SJSA1 (cell line): ENCODE measurements at places on chromosomes 12 and 14. TPM values are rescaled to one million over a fixed set of nuclear protein-coding genes. Genes with fewer than 3 reads are reported as not detected.

DNA sequence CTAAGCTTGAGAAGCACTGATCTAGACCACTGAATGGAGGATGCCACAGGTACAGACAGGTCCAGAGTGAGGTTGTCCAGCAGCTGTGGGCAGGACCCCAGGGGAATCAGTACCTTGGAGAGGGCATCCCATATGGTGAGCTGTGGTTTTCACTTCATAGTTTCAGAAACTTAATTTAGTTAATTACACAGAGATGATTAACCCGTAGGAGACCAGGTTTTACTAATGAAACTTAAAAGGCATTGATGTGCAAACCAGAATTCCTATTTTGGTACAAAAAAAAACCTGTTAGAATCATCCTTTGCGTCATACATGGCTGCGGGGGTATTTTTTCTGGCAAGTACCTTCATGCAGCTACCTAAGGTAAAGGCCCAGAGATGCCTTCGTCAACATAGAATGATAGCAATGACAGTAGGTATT lies 159.3 kb downstream of the DACT1 start:
- no peak for DNase-seq
- no peaks in the 10 kb centered on the region for H3K36me3 ChIP-seq
- H3K27me3 ChIP-seq, result peaks cover 12% of the 10 kb centered on the region
- H3K4me3 ChIP-seq, result no peak overlapping the region
- H3K27ac ChIP-seq, result no peak overlapping the region

- peak; percentile 54 for DNase-seq
- peak overlapping the region; percentile 27 for H3K27ac ChIP-seq
- peaks cover 90% of the 10 kb centered on the region for H3K4me1 ChIP-seq
- H3K36me3 ChIP-seq, result peaks cover 63% of the 10 kb centered on the region
- no peaks in the 10 kb centered on the region for H3K27me3 ChIP-seq
These were observed 3.7 kb downstream of the IFFO1 start for GRCh38 chr12:6552140-6552551.

- no peak overlapping the region for H3K27ac ChIP-seq
- H3K4me1 ChIP-seq, result peaks cover 5% of the 10 kb centered on the region; the same call in 1 of the 2 replicates
These were observed 5.6 kb downstream of the OR10P1 start for GRCh38 chr12:55642267-55642666.

- no peak overlapping the region for H3K27ac ChIP-seq
- H3K27me3 ChIP-seq, result no peaks in the 10 kb centered on the region
- DNase-seq, result no peak
- H3K4me1 ChIP-seq, result peaks cover 17% of the 10 kb centered on the region
- no peaks in the 10 kb centered on the region for H3K36me3 ChIP-seq
These were observed 51.7 kb downstream of the TMEM30B start for GRCh38 chr14:61229475-61229888.

GRCh38 chr14:60249321-60250256 lies 568 bp downstream of the PPM1A start:
- peak; percentile 64 for DNase-seq
- peak overlapping the region; percentile 81 for H3K4me3 ChIP-seq
- peak overlapping the region; percentile 69 for H3K27ac ChIP-seq
- no peaks in the 10 kb centered on the region for H3K36me3 ChIP-seq

DNA sequence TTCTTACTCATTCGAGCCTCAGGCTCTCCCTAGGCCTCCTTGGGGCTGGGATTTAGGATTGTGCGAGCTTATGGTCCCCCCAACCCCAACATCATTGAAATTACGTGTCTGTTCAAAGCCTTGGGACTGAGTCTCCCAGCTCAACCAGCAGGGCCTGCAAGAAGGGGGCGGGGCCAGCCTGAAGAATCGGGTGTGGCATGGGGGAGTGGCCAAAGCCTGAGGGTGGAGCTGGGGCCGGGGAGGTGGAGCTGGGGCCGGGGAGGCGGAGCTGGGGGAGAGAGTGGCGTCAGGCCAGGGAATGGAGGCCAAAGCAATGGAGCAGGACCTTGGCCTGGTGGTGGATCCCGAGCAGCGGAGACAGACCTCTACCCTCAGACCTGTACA lies 24.3 kb upstream of the HSPB8 start:
- no peaks in the 10 kb centered on the region for H3K36me3 ChIP-seq
- no peak for DNase-seq
- H3K27ac ChIP-seq, result no peak overlapping the region
- H3K4me1 ChIP-seq, result no peaks in the 10 kb centered on the region
- H3K27me3 ChIP-seq, result no peaks in the 10 kb centered on the region
- no peak overlapping the region for H3K4me3 ChIP-seq

- H3K36me3 ChIP-seq, result peaks cover 65% of the 10 kb centered on the region
- H3K27me3 ChIP-seq, result no peaks in the 10 kb centered on the region
- H3K27ac ChIP-seq, result no peak overlapping the region
- no peak for DNase-seq
These were observed 66.3 kb downstream of the CLIP1 start for GRCh38 chr12:122356192-122356635.

DNA sequence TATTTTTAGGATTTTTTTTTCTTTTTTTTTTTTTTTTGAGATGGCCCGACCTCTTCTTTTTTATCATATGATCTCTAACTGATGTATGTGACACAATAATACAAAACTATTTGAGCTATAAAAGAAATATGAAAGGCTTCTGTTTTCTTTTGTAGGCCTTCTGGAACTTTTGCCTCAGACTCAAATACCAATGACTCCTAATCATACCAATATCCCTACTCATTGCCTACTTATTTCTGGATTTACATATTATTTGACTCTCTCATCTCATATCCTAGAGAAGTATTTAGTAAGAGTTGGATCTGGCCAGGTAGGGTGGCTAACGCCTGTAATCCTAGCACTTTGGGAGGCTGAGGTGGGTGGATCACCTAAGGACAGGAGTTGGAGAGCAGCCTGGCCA lies 12.7 kb upstream of the WDR89 start:
- H3K4me3 ChIP-seq, result no peak overlapping the region
- H3K36me3 ChIP-seq, result no peaks in the 10 kb centered on the region
- H3K27ac ChIP-seq, result no peak overlapping the region
- H3K27me3 ChIP-seq, result no peaks in the 10 kb centered on the region
- peaks cover 1% of the 10 kb centered on the region for H3K4me1 ChIP-seq
- DNase-seq, result no peak

HHIPL1 gene
- total RNA-seq, result 0.42 TPM in 1 of 2 replicates, not detected in the other

- H3K36me3 ChIP-seq, result no peaks in the 10 kb centered on the region
- H3K27ac ChIP-seq, result no peak overlapping the region
- H3K4me3 ChIP-seq, result no peak overlapping the region
- H3K27me3 ChIP-seq, result no peaks in the 10 kb centered on the region
- H3K4me1 ChIP-seq, result no peaks in the 10 kb centered on the region
These were observed 196.5 kb upstream of the PZP start for GRCh38 chr12:9404469-9405260.

DNA sequence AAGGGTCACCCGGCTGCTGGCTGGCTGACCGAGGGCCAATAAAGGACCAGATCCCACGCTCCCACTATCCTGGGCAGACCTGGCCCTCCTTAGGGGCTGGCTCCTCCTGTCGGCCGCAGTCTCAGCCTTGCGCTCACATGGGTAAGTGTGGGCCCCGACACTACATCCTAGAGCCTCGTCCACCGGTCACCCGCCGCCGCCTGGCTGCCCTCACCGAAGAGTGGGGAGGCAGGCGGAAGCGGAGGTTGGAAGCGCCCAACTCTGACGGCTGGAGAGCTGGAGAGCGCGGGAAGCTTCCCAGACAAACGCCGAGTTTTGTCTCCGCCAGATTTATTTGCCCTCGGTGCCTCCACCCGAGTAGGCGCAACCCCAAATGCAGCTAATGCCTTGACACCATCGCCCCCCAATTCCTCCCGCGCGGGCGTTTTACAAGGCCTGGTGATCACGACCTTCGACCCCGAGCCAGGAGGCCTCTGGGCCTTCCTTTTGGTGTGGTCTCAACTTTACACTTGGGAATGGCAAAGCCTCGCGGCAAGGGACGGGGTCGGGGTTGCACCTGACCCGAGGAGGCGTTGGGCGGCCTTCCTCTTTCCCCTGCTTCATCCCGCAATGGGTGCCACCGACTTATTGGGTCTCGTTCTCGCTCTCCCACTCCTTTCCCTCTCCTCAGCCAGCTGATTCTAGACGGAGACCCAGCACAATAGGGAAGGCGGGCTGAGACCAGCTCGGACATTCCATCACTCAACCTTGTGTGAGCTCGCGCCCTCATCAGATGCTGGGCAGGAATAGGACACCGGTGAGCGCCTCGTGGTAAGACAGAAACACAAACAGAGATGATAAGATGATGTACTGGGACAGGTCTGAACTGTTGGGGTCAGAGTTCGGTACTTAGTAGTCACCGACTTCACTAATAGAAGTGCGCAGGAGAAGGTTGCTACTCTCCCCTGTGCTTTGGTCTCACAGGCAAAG lies 78.3 kb upstream of the ANO4 start:
- no peak for DNase-seq
- H3K27me3 ChIP-seq, result peaks cover 24% of the 10 kb centered on the region
- H3K27ac ChIP-seq, result no peak overlapping the region
- no peaks in the 10 kb centered on the region for H3K4me1 ChIP-seq
- H3K4me3 ChIP-seq, result no peak overlapping the region

GRCh38 chr12:106987846-106988245 lies 900 bp upstream of the MTERF2 start:
- no peaks in the 10 kb centered on the region for H3K27me3 ChIP-seq
- H3K4me3 ChIP-seq, result no peak overlapping the region
- H3K36me3 ChIP-seq, result peaks cover 35% of the 10 kb centered on the region
- H3K4me1 ChIP-seq, result peaks cover 32% of the 10 kb centered on the region

KCNA1 gene
- not detected in 2 replicates for total RNA-seq

DNA sequence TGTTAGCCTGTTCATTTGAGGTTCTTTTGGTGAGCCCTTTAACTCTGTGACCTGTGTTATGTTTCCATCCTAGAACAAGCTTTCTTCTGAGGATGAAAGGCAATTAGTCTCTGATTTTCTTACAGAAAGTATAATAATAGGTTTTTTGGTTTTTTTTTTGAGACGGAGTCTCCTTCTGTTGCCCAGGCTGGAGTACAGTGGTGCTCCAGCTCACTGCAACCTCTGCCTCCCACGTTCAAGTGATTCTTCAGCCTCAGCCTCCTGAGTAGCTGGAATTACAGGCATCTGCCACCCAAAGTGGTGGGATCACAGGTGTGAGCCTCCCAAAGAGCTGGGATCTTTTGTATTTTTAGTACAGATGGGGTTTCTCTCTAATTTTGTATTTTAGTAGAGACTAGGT lies 52.7 kb upstream of the SYNE2 start:
- peak overlapping the region; percentile 27 for H3K4me3 ChIP-seq
- 0 out of 2 replicates have a peak, but pooled peaks cover 3% of the 10 kb centered on the region for H3K4me1 ChIP-seq
- H3K36me3 ChIP-seq, result no peaks in the 10 kb centered on the region
- H3K27me3 ChIP-seq, result no peaks in the 10 kb centered on the region

FAM161B gene
- total RNA-seq, result 0.66 and 1.9 TPM in 2 replicates

AVPR1A gene
- total RNA-seq, result 0.06 and 0.21 TPM in 2 replicates

CCDC38 gene
- 0.39 TPM in 1 of 2 replicates, not detected in the other for total RNA-seq

- H3K27me3 ChIP-seq, result no peaks in the 10 kb centered on the region
- no peak for DNase-seq
- H3K36me3 ChIP-seq, result peaks cover 76% of the 10 kb centered on the region
- H3K27ac ChIP-seq, result no peak overlapping the region
- no peak overlapping the region for H3K4me3 ChIP-seq
These were observed 12.0 kb downstream of the CFAP73 start for GRCh38 chr12:113161415-113162016.

DNA sequence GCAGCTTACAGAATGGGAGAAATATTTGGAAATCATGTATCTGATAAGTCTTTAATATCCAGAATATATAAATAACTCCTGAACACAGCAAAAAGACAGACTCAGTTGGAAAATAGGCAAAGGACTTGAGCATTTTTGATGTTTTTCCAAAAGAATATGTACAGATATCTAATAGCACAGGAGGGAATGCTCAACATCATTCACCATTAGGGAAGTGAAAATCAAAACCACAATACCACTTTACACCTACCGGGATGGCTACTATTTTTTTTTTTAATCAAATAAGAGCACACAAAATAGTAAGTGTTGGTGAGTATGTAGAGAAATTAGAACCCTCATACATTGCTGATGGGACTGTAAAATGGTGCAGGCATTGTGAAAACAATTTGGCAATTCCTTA lies 75.6 kb downstream of the ANO6 start:
- DNase-seq, result no peak
- 0 out of 2 replicates have a peak, but pooled peaks cover 3% of the 10 kb centered on the region for H3K36me3 ChIP-seq
- 0 out of 2 replicates have a peak, but pooled peaks cover 3% of the 10 kb centered on the region for H3K4me1 ChIP-seq
- no peak overlapping the region for H3K4me3 ChIP-seq
- H3K27ac ChIP-seq, result no peak overlapping the region

NANOG gene
- not detected in 2 replicates for total RNA-seq

PRH2 gene
- total RNA-seq, result not detected in 2 replicates

DNA sequence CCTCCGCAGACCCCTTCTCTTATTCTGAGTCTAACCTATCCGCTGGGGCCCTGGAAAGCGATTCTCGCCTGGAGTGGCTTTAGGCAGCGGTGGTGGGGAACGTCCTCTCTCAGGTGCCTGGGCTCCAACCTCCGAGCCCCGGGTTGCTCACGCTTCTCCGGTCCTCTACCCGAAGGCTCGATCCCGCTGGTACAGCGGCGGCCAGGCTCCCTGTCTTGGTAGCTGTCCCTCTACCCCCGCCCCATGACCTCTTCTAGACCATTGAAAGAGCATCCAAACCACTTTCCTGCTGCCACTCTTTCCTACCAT lies 505 bp upstream of the HEBP1 start:
- H3K36me3 ChIP-seq, result 0 out of 2 replicates have a peak, but pooled peaks cover 2% of the 10 kb centered on the region
- H3K27me3 ChIP-seq, result no peaks in the 10 kb centered on the region
- H3K4me3 ChIP-seq, result peak overlapping the region; percentile 62
- H3K27ac ChIP-seq, result no peak overlapping the region; the same call in 1 of the 2 replicates

- H3K4me3 ChIP-seq, result no peak overlapping the region
- no peak overlapping the region for H3K27ac ChIP-seq
- H3K27me3 ChIP-seq, result no peaks in the 10 kb centered on the region
- no peaks in the 10 kb centered on the region for H3K4me1 ChIP-seq
- DNase-seq, result no peak
- H3K36me3 ChIP-seq, result no peaks in the 10 kb centered on the region
These were observed 153.6 kb upstream of the NRXN3 start for GRCh38 chr14:78016532-78016931.

DNA sequence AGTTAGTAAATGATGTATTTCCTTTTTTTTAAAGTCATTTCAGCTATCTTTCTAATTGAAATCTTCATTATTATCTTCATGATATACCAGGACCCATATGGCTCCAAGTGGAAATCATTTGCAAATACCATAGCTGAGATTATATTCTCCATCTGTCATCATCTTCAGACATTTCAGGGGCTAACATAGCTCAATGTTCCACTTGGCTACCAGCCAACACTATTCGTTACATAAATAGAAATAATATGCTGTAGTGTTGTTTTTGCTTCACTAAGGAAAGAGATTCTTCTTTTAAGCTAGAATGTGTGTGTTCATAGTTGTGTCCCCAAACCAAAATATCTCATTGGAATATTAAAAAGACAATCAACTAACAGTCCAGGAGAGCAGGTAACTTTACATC lies 225.1 kb downstream of the DIO2 start:
- no peak overlapping the region for H3K4me3 ChIP-seq
- H3K36me3 ChIP-seq, result no peaks in the 10 kb centered on the region
- no peaks in the 10 kb centered on the region for H3K27me3 ChIP-seq

- peak; percentile 86 for DNase-seq
- H3K4me3 ChIP-seq, result no peak overlapping the region
- H3K4me1 ChIP-seq, result peaks cover 95% of the 10 kb centered on the region
- H3K27me3 ChIP-seq, result no peaks in the 10 kb centered on the region
- peaks cover 6% of the 10 kb centered on the region for H3K36me3 ChIP-seq
These were observed 69.6 kb downstream of the ITPK1 start for GRCh38 chr14:93045965-93046704.

- no peak overlapping the region for H3K4me3 ChIP-seq
- H3K36me3 ChIP-seq, result peaks cover 32% of the 10 kb centered on the region
- H3K4me1 ChIP-seq, result peaks cover 45% of the 10 kb centered on the region
- H3K27ac ChIP-seq, result peak overlapping the region; percentile 78
- DNase-seq, result peak; percentile 73
These were observed 55.6 kb downstream of the CLIP1 start for GRCh38 chr12:122366685-122367475.

GRCh38 chr14:99397698-99398097 lies 83.0 kb downstream of the SETD3 start:
- H3K4me1 ChIP-seq, result no peaks in the 10 kb centered on the region; the same call in 1 of the 2 replicates
- H3K36me3 ChIP-seq, result peaks cover 17% of the 10 kb centered on the region
- H3K27ac ChIP-seq, result no peak overlapping the region
- no peak overlapping the region for H3K4me3 ChIP-seq
- H3K27me3 ChIP-seq, result no peaks in the 10 kb centered on the region
- DNase-seq, result no peak
